ENCODE measurements at places on chromosomes 4 and X.

GRCh38 chr4:118036336-118036735 lies 2.0 kb downstream of the NDST3 start:
- DNase-seq, result no peak

GRCh38 chr4:1338752-1339414 lies 8.1 kb upstream of the UVSSA start:
- no peak for DNase-seq

GRCh38 chrX:6891404-6891803 lies 256.1 kb upstream of the STS start:
- DNase-seq, result no peak

GRCh38 chrX:68286076-68286475 lies 147.2 kb downstream of the OPHN1 start:
- no peak for DNase-seq
